ENCODE measurements at places on chromosomes 6 and 20. TPM values are rescaled to one million over a fixed set of nuclear protein-coding genes. Genes with fewer than 3 reads are reported as not detected.

The CALHM4 gene
- total RNA-seq, result not detected

The SLC12A5 gene
- total RNA-seq, result 0.61 TPM

DNA sequence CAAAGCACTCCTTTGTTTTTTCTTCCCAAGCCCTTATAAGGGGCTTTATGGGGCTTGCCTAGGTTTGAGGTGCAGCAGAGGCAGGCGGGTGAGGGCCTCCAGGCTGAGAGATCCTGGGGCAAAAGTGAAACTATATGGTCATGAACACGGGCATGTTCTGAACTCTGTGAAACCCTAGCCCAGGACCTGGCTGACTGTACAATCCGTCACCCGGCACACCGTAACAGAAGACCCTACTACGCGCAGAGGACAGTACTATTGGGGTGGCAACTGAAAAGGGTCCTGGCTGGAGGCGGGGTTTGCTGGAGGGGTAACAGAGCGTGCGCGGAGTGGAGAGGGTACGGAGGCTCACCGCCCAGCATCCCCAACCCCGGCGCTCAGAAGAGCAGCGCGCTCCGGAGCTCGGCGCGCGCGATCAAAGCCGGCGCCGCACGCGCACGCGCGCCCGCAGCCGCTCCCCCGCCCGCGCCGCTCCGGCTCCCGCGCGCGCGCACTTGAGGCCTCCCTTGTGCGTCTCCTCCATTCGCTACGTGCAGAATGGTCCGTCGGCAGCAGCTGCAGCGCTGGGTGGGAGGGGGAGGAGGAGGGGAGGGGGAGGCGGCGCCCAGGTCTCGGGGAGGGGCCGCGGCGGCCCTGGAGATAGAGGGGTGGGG, 54.2 kb downstream of the MRPL14 start:
- ATAC-seq, result peak; percentile 69

DNA sequence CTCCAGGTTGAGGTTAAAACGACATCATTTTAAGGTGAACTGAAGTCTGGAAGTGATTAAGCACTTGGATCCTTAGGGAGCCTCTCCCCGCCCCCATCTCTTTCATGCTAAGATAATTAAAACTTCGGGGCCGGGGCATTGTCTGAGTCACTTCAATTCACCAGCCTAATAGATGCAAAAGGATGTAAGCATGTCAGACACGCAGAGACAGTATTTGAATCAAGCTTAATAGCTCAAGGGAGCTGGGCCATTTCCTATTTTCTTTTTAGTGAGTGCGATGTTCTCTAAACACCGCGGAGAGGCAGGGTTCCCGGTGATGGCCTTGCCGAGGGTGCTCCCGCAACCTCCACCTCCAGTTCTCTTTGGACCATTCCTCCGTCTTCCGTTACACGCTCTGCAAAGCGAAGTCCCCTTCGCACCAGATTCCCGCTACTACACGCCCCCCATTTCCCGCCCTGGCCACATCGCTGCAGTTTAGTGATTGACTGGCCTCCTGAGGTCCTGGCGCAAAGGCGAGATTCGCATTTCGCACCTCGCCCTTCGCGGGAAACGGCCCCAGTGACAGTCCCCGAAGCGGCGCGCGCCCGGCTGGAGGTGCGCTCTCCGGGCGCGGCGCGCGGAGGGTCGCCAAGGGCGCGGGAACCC, 516 bp upstream of the IRF4 start:
- ATAC-seq, result peak; percentile 33

GRCh38 chr20:400128-400453, 8.0 kb upstream of the RBCK1 start:
- no peak for ATAC-seq

DNA sequence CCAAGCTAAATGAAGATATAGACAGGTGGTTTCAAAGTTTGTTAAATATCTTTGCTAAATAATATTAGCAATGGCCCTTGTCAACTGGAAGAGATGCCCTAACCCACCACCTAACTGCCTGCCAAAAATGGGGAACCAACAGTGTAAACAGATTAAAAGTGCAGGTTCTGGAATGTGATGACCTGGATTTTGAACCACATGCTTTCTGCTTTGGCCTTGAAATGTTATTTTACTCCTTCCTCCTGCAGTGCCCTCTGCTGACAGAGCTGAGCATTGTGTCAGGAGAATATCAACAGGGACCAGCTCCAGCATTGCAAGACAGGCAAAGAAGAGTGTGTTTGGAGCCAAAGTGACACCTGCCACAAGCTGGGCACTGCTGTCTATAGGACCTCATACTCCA, 226.6 kb downstream of the MYLK4 start:
- ATAC-seq, result no peak

The FARS2 gene
- total RNA-seq, result 19.3 TPM

DNA sequence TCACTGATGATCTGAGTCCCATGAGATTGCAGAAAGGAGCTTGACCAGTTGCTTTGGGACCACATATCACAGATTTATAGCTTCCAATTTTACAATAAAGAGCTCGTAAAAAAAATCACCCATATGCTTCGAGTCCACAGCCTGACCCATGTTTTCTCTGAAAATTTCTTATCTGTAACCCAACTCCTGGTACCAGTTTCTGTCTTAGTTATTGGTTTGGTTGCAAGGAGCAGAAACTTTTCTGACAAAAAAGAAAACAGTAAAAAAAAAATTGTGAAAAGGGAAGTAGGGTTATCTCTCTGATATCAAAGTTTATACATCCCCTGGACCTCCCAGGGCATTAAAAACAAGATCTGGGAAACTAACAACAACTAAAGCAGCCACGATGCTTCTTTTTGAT, 30.8 kb upstream of the BPIFA2 start:
- ATAC-seq, result no peak

DNA sequence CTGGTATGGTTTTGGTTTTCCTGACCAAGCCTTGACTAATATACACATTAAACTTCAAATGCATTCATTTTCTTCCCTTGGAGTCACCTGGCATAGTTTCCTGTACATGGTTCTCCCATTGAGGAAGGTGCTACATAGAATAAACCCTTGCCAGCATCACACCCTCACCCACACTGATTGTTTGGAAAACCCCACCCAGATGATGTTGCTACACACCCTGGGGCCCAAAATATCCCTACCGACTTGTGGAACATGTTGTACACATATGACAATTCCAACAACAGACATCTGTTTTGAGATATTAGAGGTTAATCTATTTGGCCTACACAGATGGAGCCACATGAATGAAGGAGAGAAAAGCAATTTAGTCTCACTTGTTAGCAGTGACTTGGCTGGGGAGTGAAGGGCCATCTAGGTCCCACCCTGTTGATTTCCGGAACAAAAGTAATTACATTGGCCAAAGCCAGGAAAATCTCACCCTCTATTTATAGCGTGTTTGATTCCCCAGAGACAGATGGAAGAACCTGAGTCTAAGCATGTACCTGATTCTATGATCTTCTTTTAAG, 606.0 kb upstream of the BTBD3 start:
- no peak for ATAC-seq

The TREML1 gene
- total RNA-seq, result not detected

- no peak for ATAC-seq
Measured at GRCh38 chr6:111761212-111761611, 112.0 kb downstream of the FYN start.

- ATAC-seq, result no peak
Measured at GRCh38 chr20:57749131-57749690, 39.4 kb upstream of the PMEPA1 start.

DNA sequence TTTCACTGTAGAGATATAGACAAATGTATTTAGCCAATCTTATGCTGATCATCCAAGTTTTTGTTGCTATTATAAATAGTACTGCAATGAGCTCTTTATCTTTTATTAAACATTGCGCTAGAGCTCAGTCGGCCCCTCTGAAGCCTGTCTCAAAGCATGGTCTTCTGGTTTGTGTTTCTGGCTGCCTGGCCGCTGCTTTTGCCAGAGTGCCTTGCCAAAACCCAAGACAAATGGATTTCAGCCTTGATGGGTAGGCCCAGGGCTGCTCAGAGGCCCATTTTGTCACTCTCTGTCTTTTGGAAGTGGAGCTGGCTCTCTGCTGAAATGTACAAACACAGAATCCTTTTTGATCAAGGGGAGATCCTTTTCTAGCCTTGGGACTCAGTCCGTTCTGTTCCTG, 102.9 kb upstream of the KCNG1 start:
- no peak for ATAC-seq

The NOTCH4 gene
- total RNA-seq, result 2.3 TPM

DNA sequence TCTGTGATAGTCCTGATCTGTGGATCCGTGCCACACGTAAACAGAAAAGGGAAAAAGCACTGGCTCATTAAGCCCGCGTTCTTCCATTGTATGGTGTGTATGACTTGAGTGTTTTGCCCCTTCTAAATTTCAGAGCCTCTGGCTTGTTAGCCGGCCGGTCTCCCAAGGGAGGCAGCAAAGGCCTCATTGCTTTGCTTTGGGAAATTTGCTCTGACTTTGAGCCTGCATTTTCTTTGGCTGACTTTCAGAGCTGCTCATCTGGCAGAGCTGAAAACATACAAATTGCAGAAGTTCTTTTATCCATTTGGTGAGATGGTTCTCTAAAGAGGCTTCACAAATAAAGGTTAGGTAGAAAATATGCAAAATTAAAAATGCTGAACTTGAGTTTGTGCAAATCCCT, 123.0 kb downstream of the UTRN start:
- no peak for ATAC-seq

Measured in activated T-helper 17 cell treated with anti-CD3 and anti-CD28 coated beads, Interleukin-2, amount 50 U/mL, for 72 hours (primary cell).